Naive thymus-derived CD4-positive, alpha-beta T cell (primary cell): ENCODE measurements at places on chromosomes 16 and 17.
A peak's percentile ranks its signal among the peaks of the same experiment; 100 is the strongest.

DNA sequence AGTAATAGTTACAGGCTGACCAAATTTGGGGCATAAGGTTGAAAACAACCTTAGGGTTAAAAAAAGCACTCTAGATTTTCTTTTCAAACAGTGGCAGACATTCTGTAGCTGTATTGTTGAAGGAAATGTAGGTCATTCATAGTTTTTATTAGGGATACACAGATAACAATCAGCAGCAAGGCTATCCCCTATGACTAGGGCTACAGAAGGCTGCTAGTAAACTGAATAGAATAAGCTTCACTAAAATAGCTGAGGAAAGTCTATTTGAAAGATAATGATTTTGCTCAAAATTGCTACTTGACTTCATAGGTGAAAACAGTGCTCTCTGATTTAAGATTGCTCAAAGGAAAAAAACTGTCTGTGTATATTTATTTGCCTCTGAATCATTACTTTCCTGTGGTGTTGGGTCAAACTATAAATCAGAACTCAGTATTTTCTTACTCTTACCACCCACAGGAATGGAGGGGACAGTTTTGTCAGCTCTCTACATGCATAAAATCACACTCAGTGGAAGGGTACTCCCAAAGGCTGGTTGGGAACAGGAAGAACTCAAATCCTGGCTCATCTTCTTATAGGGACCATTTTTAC is 24.8 kb downstream of the RPGRIP1L start:
- H3K4me1 ChIP-seq = no peaks in the 10 kb centered on the region
- H3K36me3 ChIP-seq = no peaks in the 10 kb centered on the region
- H3K27ac ChIP-seq = no peak overlapping the region
- no peaks in the 10 kb centered on the region for H3K27me3 ChIP-seq
- no peak for DNase-seq
- H3K4me3 ChIP-seq = no peak overlapping the region

DNA sequence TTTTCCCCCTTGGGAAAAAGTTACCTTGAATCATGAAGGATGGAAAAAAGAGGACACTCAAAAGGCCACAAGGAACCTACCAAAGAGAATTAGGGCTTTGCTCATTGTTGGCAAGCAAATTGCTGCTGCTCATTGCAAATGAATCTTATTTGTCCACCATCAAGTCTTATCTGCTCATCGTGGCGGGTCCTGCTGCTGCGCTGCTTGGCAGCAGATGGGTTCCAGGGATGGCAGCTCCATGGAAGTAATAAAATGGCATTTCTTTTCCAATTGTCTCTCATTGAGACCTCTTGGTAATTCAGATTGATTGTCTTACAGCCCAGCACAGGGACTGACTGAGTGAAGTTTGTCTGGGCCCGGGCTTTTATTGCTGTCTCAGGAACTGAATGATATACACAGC is 118.7 kb downstream of the MRM1 start:
- DNase-seq = no peak
- peaks cover 34% of the 10 kb centered on the region for H3K4me1 ChIP-seq

DNA sequence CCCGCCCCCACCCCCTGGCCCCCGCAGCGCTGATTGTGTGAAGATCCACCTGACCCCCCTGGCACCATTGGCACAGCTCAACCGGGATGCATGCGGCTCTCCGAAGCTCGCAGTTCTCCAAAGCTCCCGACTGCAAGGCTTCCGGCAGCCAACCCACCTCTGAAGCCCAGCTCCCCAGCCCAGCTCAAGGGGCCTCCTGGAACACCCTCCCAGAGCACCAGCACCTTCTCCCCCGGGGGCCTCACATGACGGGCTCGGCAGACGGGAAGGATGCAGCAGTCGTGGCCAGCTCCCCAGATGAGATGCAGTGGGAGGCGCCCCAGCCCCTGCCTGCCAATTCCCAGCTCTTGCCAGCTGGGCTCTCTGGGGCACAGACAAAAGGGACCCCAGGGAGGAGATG is 215.3 kb downstream of the ZNF423 start:
- DNase-seq = no peak
- no peaks in the 10 kb centered on the region for H3K4me1 ChIP-seq
- H3K36me3 ChIP-seq = no peaks in the 10 kb centered on the region
- no peak overlapping the region for H3K27ac ChIP-seq
- no peaks in the 10 kb centered on the region for H3K27me3 ChIP-seq
- no peak overlapping the region for H3K4me3 ChIP-seq

- DNase-seq = no peak
- peaks cover 3% of the 10 kb centered on the region for H3K4me1 ChIP-seq
- no peaks in the 10 kb centered on the region for H3K27me3 ChIP-seq
- no peak overlapping the region for H3K27ac ChIP-seq
Measured at GRCh38 chr16:15988268-15989013, 39.0 kb downstream of the ABCC1 start.

- H3K27me3 ChIP-seq = no peaks in the 10 kb centered on the region
- H3K4me1 ChIP-seq = no peaks in the 10 kb centered on the region
Measured at GRCh38 chr16:19872179-19872863, 12.3 kb downstream of the GPRC5B start.

- H3K4me1 ChIP-seq = no peaks in the 10 kb centered on the region
- H3K4me3 ChIP-seq = no peak overlapping the region
- no peak for DNase-seq
Measured at GRCh38 chr17:72903522-72903921, 189.0 kb downstream of the SLC39A11 start.

GRCh38 chr16:81933361-81933760 is 77.9 kb downstream of the SDR42E1 start:
- H3K4me3 ChIP-seq = no peak overlapping the region
- H3K27me3 ChIP-seq = no peaks in the 10 kb centered on the region
- DNase-seq = no peak
- no peak overlapping the region for H3K27ac ChIP-seq
- no peaks in the 10 kb centered on the region for H3K4me1 ChIP-seq

GRCh38 chr16:55645986-55646385 is 9.8 kb upstream of the SLC6A2 start:
- no peaks in the 10 kb centered on the region for H3K27me3 ChIP-seq
- no peak overlapping the region for H3K27ac ChIP-seq
- no peaks in the 10 kb centered on the region for H3K36me3 ChIP-seq
- H3K4me1 ChIP-seq = no peaks in the 10 kb centered on the region

DNA sequence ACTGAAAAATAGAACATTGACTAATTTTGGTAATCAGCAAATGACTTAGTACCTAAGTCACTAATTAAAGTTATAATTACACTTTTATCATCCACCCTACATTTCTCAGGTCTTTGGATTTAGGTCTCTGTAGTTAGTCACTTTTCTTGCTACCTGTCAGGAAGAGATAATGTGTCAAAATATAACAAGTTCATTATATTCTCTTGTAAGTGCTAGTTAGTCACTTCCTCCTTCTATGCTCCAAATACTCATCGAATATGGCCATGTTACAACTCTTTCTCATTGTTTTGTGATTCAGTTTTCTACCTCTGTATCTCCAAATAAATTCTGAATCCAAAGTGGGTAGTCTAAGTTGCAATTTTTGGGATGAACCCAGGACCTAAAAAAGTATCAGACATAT is 163.5 kb upstream of the KIF2B start:
- no peak for DNase-seq
- no peak overlapping the region for H3K4me3 ChIP-seq
- H3K36me3 ChIP-seq = no peaks in the 10 kb centered on the region
- H3K27me3 ChIP-seq = no peaks in the 10 kb centered on the region

- H3K4me1 ChIP-seq = no peaks in the 10 kb centered on the region
- H3K27ac ChIP-seq = no peak overlapping the region
Measured at GRCh38 chr16:54335230-54335629, 48.6 kb upstream of the IRX3 start.

GRCh38 chr17:7613769-7614424 is 800 bp downstream of the FXR2 start:
- peak overlapping the region; percentile 78 for H3K4me3 ChIP-seq
- peaks cover 16% of the 10 kb centered on the region for H3K4me1 ChIP-seq
- H3K27ac ChIP-seq = peak overlapping the region; percentile 81

GRCh38 chr17:59160157-59161025 is 4.8 kb downstream of the PRR11 start:
- no peaks in the 10 kb centered on the region for H3K27me3 ChIP-seq
- H3K4me3 ChIP-seq = peak overlapping the region; percentile 5
- DNase-seq = no peak
- H3K27ac ChIP-seq = no peak overlapping the region

DNA sequence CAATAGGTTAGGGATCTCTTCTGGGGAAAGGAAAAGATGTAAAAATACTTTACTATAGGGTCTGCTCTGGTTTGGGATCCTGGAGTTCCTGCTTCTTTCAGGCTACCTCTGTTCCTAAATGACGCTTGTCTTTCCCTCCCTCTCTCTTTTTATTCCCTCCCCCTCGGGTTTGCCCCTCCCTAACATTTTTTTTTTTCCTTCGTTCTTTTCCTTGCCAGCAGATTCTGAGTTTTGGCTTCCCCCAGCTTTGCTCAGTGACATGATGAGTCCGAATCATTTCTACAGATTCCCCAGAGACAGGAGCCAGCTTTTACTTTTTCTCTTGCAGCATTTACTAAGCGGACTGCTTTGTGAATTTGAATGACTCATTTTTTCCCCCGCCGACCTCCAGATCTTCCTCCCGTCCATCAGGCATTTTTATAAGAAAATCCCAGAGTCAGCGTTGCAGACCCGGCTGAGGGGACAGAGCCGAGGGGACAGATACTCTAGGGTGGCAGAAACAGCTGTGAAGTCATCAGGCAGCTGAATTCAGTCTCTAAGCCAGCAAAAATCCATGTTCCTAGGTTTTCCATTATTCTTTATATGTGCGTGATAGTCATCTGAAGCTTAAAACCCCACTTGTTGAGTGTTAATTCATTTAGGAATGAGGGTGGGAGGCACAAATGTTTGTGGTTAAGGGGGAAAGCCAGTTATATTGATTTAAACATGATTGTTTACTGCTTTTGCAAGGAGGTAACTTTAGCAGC is at the start of gene TMEM100:
Gene TMEM100, minus strand, starts transcription at position 123 of the 746 bp plus-strand sequence. CDS start 1,794 bp downstream, outside the sequence.
- H3K4me3 ChIP-seq = no peak within 1 kb of the TSS
- DNase-seq = no peak
- H3K27ac ChIP-seq = no peak within 1 kb of the TSS
- H3K36me3 ChIP-seq = no peaks in the 10 kb centered on the region
- no peaks in the 10 kb centered on the region for H3K27me3 ChIP-seq

DNA sequence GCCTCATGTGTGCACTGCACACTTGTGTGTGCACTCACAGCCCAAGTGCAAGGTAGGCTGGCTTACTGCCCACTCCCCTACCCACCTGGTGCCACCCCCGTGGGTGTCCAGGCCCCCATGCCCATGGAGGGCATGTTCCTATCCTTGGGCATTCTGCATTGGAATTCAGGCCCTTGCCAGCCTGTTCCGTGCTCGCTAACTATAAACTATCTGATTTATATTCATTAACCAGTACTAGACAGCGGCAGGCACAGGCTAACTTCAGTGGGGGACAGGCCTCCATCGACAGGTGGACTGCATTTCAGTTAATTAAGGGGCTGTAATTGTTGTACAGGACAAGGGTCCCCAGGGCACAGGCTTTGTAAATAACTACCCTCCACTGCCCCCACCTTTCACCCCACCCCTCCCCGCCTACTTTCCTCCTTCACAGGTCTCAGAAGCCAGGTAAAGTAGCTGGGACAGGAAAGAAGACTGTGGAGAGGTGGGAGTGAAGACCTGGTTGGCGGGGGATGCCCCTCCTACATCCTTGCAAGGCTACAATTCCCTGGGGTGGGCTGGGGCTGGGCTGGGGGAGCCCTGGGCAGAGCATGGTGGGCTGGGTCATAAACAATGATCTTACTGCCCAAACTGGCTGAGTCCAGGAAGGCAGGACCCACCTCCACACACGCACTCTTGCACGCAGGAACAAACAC is 119.0 kb upstream of the LHX1 start:
- DNase-seq = no peak
- H3K4me3 ChIP-seq = no peak overlapping the region
- no peaks in the 10 kb centered on the region for H3K27me3 ChIP-seq
- no peaks in the 10 kb centered on the region for H3K4me1 ChIP-seq
- no peak overlapping the region for H3K27ac ChIP-seq

DNA sequence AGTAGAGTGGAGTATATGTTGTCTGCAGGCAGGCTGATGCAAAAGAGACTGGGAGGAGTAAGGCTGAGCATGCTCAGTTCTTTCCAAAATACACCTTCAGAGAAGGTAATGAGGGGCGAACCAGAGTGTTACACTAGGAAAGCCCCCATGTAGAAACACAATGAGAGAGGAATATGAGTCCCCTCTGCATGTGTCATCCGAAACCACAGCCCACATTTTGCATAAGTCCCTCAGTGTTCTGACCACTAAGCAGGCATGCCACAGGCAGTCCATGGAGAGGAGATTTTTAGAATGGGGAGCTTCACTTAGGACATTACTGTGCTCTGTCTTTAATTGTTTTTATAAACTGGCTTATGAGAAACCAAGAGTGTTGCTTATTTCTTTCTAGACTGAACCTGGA is 32.0 kb downstream of the SLC6A2 start:
- H3K36me3 ChIP-seq = no peaks in the 10 kb centered on the region
- no peak for DNase-seq
- H3K27ac ChIP-seq = no peak overlapping the region
- no peaks in the 10 kb centered on the region for H3K27me3 ChIP-seq
- no peak overlapping the region for H3K4me3 ChIP-seq

DNA sequence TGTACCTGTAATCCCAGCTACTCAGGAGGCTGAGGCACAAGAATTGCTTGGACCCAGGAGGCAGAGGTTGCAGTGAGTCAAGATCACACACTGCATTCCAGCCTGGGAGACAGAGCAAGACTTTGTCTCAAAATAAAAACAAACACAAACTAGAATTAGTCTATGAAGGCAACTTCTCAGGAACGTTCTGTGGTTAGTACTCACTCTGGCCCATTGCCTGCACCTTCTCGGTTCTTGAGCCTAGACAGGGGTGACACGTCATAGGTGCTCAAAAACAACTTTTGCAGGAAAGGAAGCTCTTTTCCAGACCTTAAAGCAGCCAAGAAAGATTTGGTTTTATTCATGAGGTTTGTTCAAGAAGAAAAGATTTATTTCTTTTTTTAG is 22.3 kb upstream of the CNOT1 start:
- no peaks in the 10 kb centered on the region for H3K4me1 ChIP-seq
- no peak overlapping the region for H3K27ac ChIP-seq
- DNase-seq = no peak
- no peaks in the 10 kb centered on the region for H3K27me3 ChIP-seq

DNA sequence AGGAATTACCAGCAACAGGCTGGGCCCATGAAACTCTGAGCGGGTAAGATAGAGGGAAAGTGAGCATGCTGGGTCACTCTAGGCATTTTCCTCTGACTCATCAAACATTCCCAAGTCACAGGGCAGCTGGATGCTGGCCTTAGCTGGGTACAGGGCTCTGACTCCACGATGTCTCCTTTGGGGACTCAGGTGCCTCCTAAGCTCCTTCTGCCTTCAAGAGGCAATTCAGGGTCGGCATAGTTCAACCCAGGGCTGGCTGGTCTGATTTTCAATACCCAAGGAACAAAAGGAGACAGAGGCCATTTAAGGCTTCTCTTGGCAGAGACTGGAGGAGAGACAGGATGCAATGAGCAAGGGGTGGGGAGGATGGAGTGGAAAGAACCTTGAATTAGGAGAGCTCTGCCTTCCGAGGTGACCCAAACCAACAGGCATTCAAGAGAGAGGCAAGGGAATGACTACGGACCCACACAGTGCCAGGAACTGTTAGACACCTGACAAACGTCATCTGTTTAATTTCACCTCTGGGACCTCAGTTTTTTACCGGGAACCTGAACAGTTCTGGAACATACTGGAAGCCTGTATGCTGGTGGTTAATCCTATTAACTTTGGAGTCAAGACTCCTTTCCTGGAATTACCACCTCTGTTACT is 910 bp downstream of the WBP2 start:
- peak overlapping the region; percentile 85 for H3K27ac ChIP-seq
- DNase-seq = no peak
- H3K36me3 ChIP-seq = peaks cover 24% of the 10 kb centered on the region
